ENCODE measurements at places on chromosomes 11 and 22.

DNA sequence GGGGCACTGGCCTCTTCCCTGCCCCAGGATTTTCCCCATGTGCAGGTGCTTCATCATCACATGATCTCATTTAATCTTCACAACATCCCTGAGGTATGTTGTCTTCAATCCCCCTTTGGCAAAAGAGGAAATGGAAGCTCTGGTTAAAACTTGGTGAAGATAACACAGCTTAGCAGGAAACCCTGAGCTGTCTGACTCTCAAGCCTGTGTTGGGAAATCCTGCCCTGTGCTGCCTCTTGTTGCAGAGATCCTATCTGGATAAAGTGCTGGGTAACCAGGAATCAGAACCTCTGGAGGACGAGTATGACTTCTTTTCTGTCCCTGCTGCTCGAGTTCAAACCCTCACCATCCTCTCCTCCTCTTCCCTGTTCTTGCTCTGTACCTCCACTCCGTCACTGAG lies 13.1 kb upstream of the E2F8 start:
- peaks cover 27% of the 10 kb centered on the region for H3K27me3 ChIP-seq
- no peak for DNase-seq
- H3K4me1 ChIP-seq = no peaks in the 10 kb centered on the region
- H3K36me3 ChIP-seq = no peaks in the 10 kb centered on the region
- no peak overlapping the region for H3K4me3 ChIP-seq

DNA sequence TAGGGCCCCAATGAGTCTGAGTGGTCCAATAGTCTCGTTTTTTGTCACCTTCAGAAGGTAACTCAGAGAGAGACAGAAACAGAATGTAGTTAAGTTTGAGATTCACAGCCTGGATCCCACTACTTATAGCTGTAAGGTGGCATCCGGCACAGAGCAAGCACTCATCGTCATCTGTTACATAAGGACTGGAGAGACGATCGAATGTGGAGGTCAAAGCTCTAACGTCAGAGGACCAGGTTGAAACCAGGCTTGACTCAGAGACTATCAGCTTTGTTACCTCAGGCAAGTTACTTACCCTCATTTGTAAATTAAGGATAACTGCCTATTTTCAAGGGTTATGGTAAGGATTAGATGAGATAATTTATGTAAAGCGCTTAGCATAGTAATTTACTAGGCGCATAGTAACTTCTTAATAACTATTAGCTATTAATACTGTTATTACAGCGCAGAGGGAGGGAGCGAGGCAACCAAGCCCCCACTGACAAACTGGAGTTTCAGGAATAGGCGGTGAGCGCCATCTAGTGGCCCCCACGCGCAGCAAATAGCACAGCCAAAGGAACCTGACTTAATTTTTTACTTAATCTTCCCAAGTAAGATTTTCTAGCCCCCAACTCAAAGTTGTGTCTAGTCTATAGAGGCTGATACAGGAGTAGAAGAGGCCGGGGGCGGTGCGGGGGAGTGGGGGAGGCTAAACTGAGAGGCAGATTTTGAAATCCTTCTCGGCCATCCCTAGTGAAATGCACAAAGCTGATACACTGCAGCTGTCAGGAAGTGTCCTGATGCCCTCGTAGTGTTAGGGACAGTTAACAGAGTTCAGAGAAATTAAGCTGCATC lies 29.0 kb upstream of the API5 start:
- H3K27me3 ChIP-seq = peaks cover 36% of the 10 kb centered on the region
- H3K36me3 ChIP-seq = no peaks in the 10 kb centered on the region
- no peak overlapping the region for H3K4me3 ChIP-seq
- peak; percentile 4 for DNase-seq

- H3K27me3 ChIP-seq = no peaks in the 10 kb centered on the region
- H3K4me1 ChIP-seq = no peaks in the 10 kb centered on the region
- no peak overlapping the region for H3K27ac ChIP-seq
- DNase-seq = no peak
- H3K4me3 ChIP-seq = no peak overlapping the region
These were observed 327.0 kb upstream of the CCDC90B start for GRCh38 chr11:83612891-83613766.

GRCh38 chr11:47932544-47932943 lies 47.8 kb upstream of the PTPRJ start:
- peaks cover 5% of the 10 kb centered on the region for H3K27me3 ChIP-seq
- DNase-seq = no peak
- H3K4me1 ChIP-seq = peaks cover 4% of the 10 kb centered on the region

- peak overlapping the region; percentile 34 for H3K4me3 ChIP-seq
- peaks cover 23% of the 10 kb centered on the region for H3K27me3 ChIP-seq
- H3K36me3 ChIP-seq = no peaks in the 10 kb centered on the region
- no peak overlapping the region for H3K27ac ChIP-seq
- H3K4me1 ChIP-seq = peaks cover 17% of the 10 kb centered on the region
These were observed 159.3 kb downstream of the BRD1 start for GRCh38 chr22:49668402-49668801.

- H3K27me3 ChIP-seq = peaks cover 19% of the 10 kb centered on the region
- H3K4me1 ChIP-seq = peaks cover 3% of the 10 kb centered on the region
- H3K4me3 ChIP-seq = no peak overlapping the region
These were observed 14.4 kb upstream of the SERPINH1 start for GRCh38 chr11:75547617-75548058.

Data from effector memory CD8-positive, alpha-beta T cell (primary cell).